Ecto neural progenitor cell (in vitro differentiated cells): ENCODE measurements at places on chromosomes 5 and 9.
A peak's percentile ranks its signal among the peaks of the same experiment; 100 is the strongest.

DNA sequence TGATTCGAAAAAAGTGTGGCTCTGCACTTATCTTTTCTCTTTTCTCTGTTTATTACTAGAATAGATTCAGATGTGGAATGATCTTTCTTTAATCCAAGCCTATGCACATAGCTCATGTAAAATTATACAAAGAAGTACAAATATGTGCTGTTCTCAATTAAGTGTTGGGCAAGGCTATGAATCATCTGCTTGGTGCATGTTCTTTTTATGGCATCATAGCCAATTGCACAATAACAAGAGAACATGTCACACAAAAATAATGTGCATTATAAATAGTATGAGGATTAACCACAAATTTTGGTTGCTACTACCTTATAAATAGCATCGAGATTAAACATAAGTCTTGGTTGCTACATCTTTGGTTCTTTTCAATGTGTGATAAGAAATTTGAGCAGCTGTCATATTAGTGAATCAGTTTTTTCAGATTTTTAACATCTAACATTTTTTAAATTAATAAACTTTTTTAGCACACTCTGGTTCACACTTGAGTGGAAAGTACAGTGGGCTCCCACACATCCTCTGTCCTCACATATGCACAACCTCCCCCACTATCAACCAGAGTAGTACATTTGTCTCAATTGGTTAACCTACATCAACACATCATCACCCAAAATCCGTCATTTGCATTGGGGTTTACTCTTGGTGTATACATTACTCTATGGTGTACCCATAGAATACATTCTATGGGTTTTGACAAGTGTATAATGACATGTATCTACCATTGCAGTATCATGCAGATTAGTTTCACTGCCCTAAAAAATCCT is 6.8 kb upstream of the RECK start:
- no peak for DNase-seq

- DNase-seq, result peak; percentile 77
Observed at GRCh38 chr5:173329491-173330337, 1.5 kb upstream of the STC2 start.

- DNase-seq, result no peak
Observed at GRCh38 chr5:159975462-159976019, 33.4 kb upstream of the TTC1 start.

- DNase-seq, result no peak
Observed at GRCh38 chr5:87340716-87341115, 72.0 kb downstream of the CCNH start.

- no peak for DNase-seq
Observed at GRCh38 chr5:147101659-147102369, 133.0 kb upstream of the STK32A start.

DNA sequence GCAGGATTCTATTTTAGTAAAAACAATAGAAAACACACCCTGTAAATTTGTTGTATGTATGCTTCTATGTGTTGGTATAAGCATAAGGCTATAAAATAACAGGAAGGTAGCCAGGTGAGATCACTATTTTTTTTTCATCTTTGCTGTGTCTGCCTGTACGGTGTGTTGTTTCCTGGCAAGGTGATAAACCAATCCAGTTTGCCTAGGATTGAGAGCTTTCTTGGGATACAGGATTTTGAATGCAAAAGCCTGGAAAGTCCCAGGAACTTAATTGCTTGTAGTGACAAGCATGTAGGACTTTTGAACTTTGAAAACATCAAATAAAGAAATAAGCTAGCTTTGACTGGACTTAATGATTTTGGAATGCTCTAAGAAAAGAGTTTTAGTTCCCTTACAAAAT is 83.3 kb upstream of the RORB start:
- no peak for DNase-seq

GRCh38 chr5:107541400-107541799 is 129.3 kb downstream of the EFNA5 start:
- DNase-seq, result no peak

DNA sequence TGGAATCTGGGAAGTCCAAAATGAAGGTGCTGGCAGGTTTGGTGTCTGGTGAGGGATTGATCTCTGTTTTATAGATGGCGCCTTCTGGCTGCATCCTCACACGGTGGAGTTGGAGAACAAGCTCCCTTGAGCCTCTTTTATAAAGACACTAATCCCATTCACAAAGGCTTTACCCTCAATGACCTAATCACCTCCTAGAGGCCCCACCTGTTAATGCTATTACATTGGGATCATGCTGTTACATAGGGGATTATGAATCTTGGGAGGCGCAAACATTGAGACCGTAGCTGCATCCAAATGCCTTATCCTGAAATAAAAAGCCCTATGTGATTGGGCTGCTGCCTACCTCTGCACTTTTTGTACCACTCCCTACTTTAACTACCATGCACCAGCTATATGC is 197.1 kb upstream of the HMHB1 start:
- DNase-seq, result peak; percentile 45
